ENCODE measurements at places on chromosomes 6 and 20. TPM values are rescaled to one million over a fixed set of nuclear protein-coding genes. Genes with fewer than 3 reads are reported as not detected.

DNA sequence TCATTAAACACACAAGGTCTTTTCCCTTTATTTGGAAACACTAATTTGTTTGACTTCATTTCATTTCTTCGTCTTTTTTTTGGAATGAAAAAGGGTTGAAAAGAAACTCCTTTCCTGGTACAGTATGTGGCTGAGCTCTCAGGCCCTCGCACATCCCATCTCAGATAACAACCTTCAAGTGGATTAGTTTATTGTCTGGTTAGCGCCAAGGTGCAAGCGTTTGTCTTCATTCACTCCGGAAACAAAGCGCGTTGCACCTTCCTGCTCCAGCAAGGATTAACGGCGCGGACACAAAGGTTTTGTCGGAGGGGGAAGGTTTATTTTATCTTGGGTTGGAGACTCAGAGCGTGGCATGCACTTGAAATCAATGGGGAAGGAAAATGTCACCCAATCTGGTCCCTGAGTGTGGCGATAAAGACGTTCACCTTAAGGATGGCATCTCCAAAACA is 5.3 kb upstream of the NKX2-2 start:
- no peak for DNase-seq

GRCh38 chr6:88238065-88238464 is 71.9 kb upstream of the CNR1 start:
- DNase-seq: no peak

- no peak for DNase-seq
Observed at GRCh38 chr6:12339022-12339421, 48.9 kb downstream of the EDN1 start.

The FAM210B gene
- total RNA-seq: 27.3 TPM

Data from lung (tissue), 17 donors.